ENCODE measurements at places on chromosomes 3 and 15. TPM values are rescaled to one million over a fixed set of nuclear protein-coding genes. Genes with fewer than 3 reads are reported as not detected.

Gene SYNPR
- 83.5 TPM for total RNA-seq

Gene TMOD2
- total RNA-seq: 220 TPM

Gene FBN1
- 189 TPM for total RNA-seq

Gene HRG
- total RNA-seq: 0.11 TPM

GRCh38 chr3:120622870-120623726, 27.0 kb downstream of the NDUFB4 start:
- DNase-seq: no peak

DNA sequence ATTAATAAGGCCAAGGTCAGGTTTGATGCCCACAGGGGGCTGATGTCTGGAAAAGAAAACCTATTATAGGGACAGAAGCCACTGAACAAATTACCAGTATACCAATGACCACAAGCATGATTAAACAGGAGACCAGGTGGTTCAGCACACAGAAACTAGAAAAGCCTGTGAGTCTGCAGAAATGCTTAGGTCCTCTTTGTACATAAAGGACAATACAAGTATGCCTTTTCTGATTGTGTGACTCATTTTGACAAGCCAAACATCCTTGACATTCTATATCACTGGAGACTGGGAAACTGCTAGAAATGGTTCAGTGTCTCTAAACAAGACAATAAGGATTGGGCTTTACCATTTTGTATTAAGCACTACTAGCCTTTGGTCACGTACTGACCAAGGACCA, 113.2 kb upstream of the MYO5C start:
- no peak for DNase-seq

DNA sequence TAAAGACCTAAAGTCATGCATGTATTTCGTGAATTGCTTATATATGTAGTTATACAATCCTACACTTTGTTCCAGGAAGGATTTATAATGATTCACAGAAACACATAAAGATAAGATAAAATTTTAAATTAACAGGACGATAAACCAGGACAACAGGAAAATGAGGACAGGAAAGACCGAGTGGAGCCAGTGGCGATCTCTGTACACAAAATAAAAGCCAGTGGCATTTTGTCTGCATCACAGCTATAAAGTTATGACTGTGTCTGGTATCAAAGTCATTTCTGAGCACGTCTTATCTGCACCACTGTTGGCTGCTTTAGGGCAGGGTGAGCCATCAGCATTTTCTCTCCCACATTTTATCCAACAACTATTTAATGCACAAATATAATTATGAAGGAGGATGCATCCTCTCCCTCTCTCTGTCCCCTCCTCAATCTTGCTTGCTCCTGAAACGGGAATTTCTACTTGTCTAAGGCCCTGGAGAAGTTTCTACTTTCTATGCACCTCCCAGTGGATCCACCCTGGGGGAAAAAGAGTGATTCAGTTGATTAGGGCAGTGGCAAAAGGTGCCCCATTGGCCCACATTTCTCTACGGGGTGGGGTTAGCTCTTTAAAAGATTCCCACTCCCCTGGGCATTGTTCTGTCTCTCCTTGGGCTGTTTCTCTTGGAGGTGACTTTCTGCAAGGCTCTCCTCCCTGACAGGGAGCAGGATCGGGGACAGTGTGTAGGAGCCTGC, 159.4 kb upstream of the UBE2E1 start:
- no peak for DNase-seq

- no peak for DNase-seq
Measured at GRCh38 chr3:17129556-17129955, 244.8 kb downstream of the PLCL2 start.

DNA sequence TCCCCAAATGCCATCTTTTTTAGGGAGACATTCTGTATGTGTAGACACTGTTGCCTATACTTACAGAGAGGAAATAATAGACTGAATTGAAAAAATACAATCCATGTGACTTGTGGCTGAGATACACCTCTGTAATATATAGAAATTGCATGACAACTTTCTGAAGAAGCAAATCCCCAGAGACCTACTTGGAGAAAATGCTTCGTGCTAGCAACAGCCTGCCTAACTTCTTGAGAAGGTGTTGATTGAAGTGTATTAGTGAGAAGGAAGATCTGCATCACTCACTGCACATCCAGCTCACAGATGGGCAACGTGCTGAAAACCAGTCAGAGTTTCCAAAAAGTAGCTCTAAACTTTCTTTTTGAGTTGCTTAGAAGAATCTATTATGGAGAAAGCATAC, 404.1 kb downstream of the EPHB1 start:
- DNase-seq: no peak

GRCh38 chr15:71810256-71811035, at the start of gene NR2E3:
Gene NR2E3, plus strand, starts transcription at chr15:71810554. Its CDS starts 190 bp downstream, at chr15:71810744.
- no peak for DNase-seq

GRCh38 chr3:38314764-38315487, 31.7 kb upstream of the XYLB start:
- no peak for DNase-seq

Measured in spinal cord (tissue), 10 donors.